Prostate gland (tissue), 2 donors: ENCODE measurements at places on chromosomes 7 and 10. TPM values are rescaled to one million over a fixed set of nuclear protein-coding genes. Genes with fewer than 3 reads are reported as not detected.

PRKG1 gene
- 9.0 TPM for total RNA-seq

CPN1 gene
- not detected for total RNA-seq

- H3K4me1 ChIP-seq: no peaks in the 10 kb centered on the region
- no peak for DNase-seq
- H3K27ac ChIP-seq: no peak overlapping the region
- H3K27me3 ChIP-seq: no peaks in the 10 kb centered on the region
- no peaks in the 10 kb centered on the region for H3K36me3 ChIP-seq
Observed at GRCh38 chr7:107644309-107644974, 16.2 kb upstream of the SLC26A4 start.

HOXA11 gene
- 9.8 TPM for total RNA-seq

- H3K27ac ChIP-seq: no peak overlapping the region
- H3K4me1 ChIP-seq: no peaks in the 10 kb centered on the region
- H3K36me3 ChIP-seq: no peaks in the 10 kb centered on the region
- no peak overlapping the region for H3K4me3 ChIP-seq
Observed at GRCh38 chr10:11266426-11266825, 248.8 kb downstream of the CELF2 start.

DNA sequence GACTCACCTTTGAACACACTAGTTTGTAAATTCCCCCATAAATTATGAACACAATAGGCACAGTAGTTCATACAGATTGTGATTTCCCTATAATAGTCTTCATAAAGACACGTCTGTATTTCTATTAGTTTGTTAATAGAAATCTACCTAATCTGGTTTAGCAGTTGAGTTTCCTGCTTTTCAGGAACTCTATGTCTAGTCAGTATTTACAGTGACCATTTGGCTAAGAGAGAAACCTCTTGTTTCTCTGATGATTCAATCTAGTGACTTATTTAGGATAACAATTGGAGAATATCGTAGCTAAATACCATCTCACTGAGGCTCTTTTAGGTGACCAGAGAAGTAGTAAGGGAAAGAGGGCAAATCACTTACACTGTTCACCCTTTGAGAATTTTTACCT, 5.9 kb upstream of the HERPUD2 start:
- no peaks in the 10 kb centered on the region for H3K4me1 ChIP-seq
- H3K36me3 ChIP-seq: no peaks in the 10 kb centered on the region
- no peak for DNase-seq
- H3K27me3 ChIP-seq: no peaks in the 10 kb centered on the region

GRCh38 chr7:92873776-92874175, 37.4 kb upstream of the CDK6 start:
- H3K4me3 ChIP-seq: no peak overlapping the region
- no peaks in the 10 kb centered on the region for H3K27me3 ChIP-seq
- H3K36me3 ChIP-seq: no peaks in the 10 kb centered on the region
- DNase-seq: no peak

ABCA13 gene
- 0.14 TPM for total RNA-seq

AS3MT gene
- total RNA-seq: 8.4 TPM

INMT gene
- total RNA-seq: 132 TPM

DNA sequence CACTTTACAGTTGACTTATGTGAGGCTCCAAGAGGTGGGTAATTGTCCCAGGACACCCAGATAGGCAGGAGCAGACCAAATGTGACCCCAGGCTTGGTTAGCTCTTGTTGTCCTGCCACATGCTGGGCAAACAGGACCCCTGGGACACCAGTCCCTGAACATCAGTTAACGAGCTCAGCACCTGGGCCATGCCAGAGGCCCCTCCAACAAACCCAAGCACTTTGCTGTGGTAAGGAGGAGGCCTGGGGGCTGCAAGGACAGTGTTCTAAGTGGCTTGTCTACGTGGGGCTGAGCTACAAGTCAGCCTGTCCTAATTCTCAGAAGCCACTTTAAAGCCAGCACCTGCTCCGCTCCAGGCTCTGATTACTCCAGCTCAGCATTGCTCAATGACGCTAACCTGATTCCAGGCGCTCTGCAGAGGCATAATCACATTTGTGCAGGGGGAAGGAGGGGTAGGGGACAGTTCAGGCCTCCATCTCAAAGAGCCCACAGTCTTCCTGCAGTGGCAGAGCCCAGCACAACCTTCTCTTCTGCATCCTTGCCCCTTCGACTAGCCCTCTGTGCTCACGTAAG, 57.2 kb downstream of the DDC start:
- no peaks in the 10 kb centered on the region for H3K36me3 ChIP-seq
- H3K27ac ChIP-seq: no peak overlapping the region
- no peak overlapping the region for H3K4me3 ChIP-seq
- H3K4me1 ChIP-seq: peaks cover 12% of the 10 kb centered on the region

DNA sequence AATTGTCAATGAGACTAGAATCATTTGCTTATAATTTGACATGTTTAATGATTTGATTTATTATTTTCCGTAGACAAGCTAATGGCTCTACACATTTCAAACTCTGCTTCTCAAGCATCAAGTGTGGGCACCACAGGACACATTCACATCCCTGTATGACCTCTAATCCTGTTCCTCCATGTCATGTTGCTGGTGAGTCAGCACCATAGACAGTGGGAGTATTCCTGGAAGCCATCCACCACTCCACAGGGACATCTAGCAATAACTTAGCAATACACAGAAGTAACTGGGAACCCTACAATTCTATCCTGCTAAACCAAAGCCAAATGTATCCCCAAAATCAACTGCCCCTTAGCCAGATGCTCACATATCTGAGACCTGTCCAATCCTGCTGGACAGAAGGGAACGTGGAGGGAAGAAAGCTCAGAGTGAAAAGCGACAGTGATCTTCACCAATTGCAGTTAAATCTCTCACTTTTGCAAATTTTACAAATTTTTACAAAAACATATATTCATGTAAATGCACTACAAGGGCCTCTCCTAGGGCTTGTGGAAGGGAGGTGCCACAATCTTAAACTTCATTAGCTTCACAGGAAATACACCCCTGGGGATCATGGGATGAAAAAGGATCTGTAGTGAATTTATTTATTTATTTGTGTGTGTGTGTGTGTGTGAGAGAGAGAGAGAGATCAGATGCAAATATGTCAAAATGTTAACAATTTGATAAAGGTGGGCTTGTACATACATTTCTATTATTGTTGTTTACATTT, 126.5 kb downstream of the GFRA1 start:
- H3K27ac ChIP-seq: no peak overlapping the region
- no peak overlapping the region for H3K4me3 ChIP-seq
- DNase-seq: no peak

EGR2 gene
- 4.6 TPM for total RNA-seq

DNA sequence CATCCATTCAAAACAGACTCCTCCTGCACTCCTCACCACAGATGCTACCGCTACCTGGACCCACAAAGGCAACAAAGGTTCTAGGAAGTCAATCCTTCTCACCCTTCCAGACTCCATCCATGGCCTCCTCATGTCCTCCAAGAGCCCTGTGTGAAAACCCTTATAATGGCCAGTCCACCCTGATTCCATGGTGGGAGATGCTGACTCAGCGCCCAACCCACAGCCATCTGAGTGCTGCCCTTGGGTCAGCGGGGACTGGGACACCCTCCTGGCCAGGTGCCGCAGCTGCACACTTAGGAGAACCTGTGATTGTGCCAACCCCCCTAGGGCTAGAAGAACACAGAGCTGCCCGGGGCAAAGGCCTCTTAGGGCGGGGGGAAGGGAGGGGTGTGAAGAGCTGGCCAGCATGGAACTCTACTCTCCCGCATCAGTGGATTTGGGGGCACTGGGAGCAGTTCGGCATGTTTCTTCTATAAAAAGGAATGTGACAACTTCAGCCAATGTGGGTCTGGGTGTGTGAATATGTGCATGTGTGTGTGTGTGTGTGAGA, 25.4 kb downstream of the TMEM273 start:
- H3K36me3 ChIP-seq: no peaks in the 10 kb centered on the region
- H3K27me3 ChIP-seq: no peaks in the 10 kb centered on the region
- H3K4me1 ChIP-seq: no peaks in the 10 kb centered on the region
- H3K4me3 ChIP-seq: no peak overlapping the region

DNA sequence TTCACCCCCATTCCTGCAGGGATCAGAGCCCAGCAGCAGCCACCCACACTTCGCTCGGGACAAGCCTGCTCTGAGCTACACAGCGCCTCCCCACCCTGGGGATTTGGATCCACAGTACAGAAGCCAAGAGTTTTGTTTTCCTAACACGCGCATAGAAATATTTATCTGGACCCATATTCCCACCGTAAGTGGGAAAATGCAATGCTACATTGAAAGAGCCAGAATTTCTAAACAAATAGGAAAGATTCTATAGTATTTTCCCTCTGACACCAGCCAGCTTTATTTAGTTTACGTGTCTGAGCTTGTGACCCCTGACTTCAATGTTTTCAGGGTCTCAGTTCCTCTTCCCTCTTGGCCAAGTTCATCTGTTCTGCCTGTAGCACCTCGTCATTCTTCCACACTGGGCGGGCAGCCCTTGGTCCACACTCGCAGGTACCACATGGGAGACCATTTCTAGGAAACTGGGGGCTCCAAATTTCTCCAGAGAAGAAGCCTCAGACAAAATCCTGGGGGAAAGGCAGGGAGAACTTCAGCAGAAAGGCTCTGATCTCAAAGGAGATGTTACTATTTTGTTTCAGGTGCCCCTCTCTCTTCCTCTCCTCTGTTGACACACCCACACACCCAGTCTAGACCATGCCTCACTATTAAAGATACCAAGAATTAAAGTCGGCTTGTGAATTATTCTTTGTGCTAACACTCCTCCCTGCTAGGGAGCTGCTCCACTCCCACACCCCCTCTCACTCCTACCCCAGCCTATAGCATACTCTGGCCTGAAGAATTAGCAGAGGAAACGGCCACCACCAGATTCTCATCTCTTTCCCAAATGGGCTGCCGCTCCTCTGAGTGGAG, 116.0 kb upstream of the PCGF5 start:
- no peak for DNase-seq
- H3K36me3 ChIP-seq: no peaks in the 10 kb centered on the region
- H3K27me3 ChIP-seq: no peaks in the 10 kb centered on the region

DNA sequence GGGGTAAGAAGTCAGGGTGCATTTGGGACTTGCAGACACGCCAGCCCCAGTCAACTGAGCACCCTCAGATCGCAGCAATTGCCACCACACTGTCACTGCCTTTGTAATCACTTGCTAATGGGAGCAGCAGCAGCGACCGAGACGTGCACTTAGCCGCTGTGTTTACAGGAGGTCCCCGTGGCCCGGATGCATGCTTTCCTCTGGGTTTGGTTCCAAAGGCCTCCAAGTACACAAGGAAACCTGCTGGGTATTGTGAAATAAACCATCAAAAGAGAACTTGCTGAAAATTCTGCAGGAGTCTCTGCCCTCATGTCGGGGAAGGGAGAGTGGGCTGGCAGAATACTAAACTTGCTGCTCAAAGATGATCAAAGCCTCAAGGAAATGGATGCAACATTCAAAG, 341.7 kb downstream of the DNAJB6 start:
- DNase-seq: no peak
- peaks cover 13% of the 10 kb centered on the region for H3K27me3 ChIP-seq
- H3K27ac ChIP-seq: no peak overlapping the region
- no peaks in the 10 kb centered on the region for H3K4me1 ChIP-seq
- no peak overlapping the region for H3K4me3 ChIP-seq
- no peaks in the 10 kb centered on the region for H3K36me3 ChIP-seq

GRCh38 chr10:59626523-59626869, 83.2 kb downstream of the SLC16A9 start:
- no peak overlapping the region for H3K4me3 ChIP-seq
- no peaks in the 10 kb centered on the region for H3K4me1 ChIP-seq
- no peaks in the 10 kb centered on the region for H3K36me3 ChIP-seq
- no peaks in the 10 kb centered on the region for H3K27me3 ChIP-seq

DNA sequence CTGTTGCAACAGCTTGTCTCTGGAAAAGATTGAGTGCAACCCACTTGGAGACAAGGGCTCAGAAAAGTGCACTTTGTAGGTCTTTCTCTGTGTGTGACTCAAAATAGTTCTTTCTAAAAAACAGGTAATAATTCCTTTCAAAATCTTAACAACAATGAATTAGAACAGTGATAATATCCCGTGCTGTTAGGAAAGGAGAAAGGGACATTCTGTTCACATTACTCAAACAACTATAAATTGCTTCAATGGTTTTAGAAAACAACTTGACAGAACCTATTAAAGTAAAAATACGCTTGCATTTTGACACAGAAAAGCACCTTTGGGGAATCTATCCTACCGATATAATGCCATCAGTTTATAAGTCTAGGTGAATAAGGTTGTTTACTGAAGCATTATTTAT, 468.1 kb upstream of the DPP6 start:
- DNase-seq: no peak
- H3K27ac ChIP-seq: no peak overlapping the region
- H3K36me3 ChIP-seq: no peaks in the 10 kb centered on the region
- no peak overlapping the region for H3K4me3 ChIP-seq
- no peaks in the 10 kb centered on the region for H3K4me1 ChIP-seq
- H3K27me3 ChIP-seq: no peaks in the 10 kb centered on the region

LRRC18 gene
- total RNA-seq: 2.6 TPM

DNA sequence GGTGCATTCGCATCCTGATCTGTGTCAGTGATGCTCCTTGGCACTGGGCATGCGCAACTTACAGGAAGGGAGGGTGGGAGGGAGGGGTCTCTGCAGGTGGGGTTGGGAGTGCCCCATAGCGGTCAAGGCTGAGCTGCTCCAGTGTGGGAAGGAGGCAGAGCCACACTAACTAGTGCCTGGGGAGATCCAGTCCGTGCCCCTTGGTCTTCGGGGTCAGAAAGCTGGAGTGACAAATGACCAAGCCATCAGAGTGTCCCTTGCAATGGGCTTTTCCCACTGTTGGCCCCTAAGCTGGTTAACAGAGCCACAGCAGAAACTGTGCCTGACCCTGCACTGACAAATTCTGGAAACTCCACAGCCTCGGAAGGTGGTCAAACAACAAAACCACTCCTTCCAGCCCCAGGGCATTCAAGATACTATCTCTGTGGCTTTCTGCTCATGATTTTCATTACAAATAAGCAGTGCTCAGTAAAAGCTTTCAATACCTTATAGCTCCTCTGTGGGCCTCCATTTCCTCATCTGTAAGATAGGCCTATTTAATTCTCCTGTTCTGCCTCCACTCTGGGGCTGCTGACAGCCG, 138.1 kb upstream of the UNC5B start:
- no peaks in the 10 kb centered on the region for H3K4me1 ChIP-seq
- DNase-seq: no peak
- H3K27ac ChIP-seq: no peak overlapping the region

GRCh38 chr7:69895446-69895845, 297.2 kb downstream of the AUTS2 start:
- no peaks in the 10 kb centered on the region for H3K4me1 ChIP-seq
- H3K36me3 ChIP-seq: no peaks in the 10 kb centered on the region

DNA sequence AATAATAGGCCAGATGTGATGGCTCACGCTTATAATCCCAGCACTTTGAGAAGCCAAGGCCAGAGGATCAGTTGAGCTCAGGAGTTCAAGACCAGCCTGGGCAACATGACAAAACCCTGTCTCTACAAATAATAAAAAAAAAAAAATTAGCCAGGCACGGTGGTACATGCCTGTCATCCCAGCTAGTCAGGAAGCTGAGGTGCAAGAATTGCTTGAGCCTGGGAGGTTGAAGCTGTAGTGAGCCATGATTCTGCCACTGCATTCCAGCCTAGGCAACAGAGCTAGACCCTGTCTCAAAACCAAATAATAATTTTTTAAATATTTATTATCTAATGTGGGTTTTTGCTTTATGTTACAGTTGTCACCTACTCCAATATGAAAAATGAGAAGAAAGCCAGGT, 178.9 kb downstream of the ADK start:
- no peak for DNase-seq
- no peaks in the 10 kb centered on the region for H3K36me3 ChIP-seq
- H3K4me3 ChIP-seq: no peak overlapping the region
- no peaks in the 10 kb centered on the region for H3K27me3 ChIP-seq

GRCh38 chr10:15266117-15266516, 97.6 kb upstream of the NMT2 start:
- H3K27ac ChIP-seq: no peak overlapping the region
- H3K36me3 ChIP-seq: no peaks in the 10 kb centered on the region
- H3K27me3 ChIP-seq: no peaks in the 10 kb centered on the region
- H3K4me3 ChIP-seq: no peak overlapping the region
- H3K4me1 ChIP-seq: no peaks in the 10 kb centered on the region

ANKIB1 gene
- 20.1 TPM for total RNA-seq

ZNF365 gene
- total RNA-seq: 3.5 TPM
